ENCODE measurements at places on chromosomes 16 and 17.
A peak's percentile ranks its signal among the peaks of the same experiment; 100 is the strongest.

DNA sequence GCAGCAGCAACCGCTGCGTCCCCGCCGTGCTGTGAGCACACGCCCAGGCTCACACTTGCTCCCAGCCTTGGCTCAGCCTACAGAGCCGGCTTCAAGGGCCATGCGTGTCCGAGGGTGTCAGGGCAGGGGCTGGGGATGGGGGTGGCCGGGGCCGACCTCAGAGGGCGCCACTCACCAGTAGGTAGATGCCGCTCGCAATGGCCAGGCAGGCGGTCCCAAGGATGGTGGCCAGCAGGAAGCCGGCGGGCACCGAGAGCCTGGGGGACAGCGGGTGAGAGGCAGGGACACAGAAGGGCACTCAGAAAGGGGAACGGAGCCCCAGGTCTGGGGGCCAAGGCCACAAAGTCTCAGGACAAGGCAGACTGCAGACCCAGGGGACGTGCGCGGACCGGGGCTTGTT, 4.9 kb downstream of the CYBA start:
- DNase-seq = no peak

DNA sequence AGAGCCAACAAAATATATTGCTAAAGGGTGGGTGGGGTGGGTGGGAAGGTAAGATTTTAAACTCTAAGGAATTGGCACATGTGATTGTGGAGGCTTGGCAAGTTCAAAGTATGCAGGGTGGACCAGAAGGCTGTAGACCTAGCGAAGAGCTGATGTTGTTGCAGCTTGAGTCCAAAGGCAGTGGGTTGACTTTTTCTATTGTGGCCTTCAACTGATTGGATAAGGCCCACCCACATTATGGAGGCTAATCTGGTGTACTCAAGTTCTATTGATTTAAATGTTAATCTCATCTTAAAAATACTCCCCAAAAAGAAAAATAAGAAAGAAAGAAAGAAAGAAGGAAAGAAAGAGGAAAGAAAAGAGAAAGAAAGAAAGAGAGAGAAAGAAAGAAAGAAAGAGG, 22.4 kb downstream of the ZNF200 start:
- no peak for DNase-seq

GRCh38 chr16:67959536-67960329, 8.7 kb downstream of the SLC12A4 start:
- DNase-seq = no peak

GRCh38 chr17:3974138-3974687, 10.0 kb upstream of the ATP2A3 start:
- DNase-seq = no peak

GRCh38 chr17:34393401-34393800, 30.4 kb upstream of the CCL1 start:
- no peak for DNase-seq

- no peak for DNase-seq
Measured at GRCh38 chr16:16021020-16021419, 71.6 kb downstream of the ABCC1 start.

- peak; percentile 66 for DNase-seq
Measured at GRCh38 chr17:67378454-67379250, 1.6 kb downstream of the PITPNC1 start.

- peak; percentile 49 for DNase-seq
Measured at GRCh38 chr17:78970834-78971755, 8.6 kb downstream of the LGALS3BP start.

- peak; percentile 45 for DNase-seq
Measured at GRCh38 chr17:58352596-58353388, 791 bp upstream of the SUPT4H1 start.

DNA sequence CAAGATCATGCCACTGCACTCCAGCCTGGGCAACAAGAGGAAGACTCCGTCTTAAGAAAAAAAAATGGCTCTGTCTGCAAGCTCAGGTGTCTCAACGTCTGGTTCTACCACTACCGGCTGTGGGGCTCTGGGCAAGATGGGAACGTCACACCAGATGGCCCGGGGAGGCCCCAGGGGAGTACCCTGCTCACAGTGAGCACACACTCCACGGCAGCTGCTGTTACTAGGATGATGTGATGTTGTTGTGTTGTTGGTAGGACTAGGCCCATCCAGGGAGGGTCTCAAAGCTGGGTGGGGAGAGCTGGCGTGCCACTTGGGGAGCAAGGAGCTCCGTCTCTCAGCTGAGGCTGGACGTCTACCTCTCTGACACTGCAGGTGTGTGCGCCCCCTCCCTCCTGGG, 9.4 kb upstream of the NPTX1 start:
- DNase-seq = no peak

- no peak for DNase-seq
Measured at GRCh38 chr16:9850817-9851216, 331.4 kb downstream of the GRIN2A start.

GRCh38 chr16:18803569-18804462, 2.5 kb upstream of the ARL6IP1 start:
- peak; percentile 6 for DNase-seq

- no peak for DNase-seq
Measured at GRCh38 chr16:11254913-11255736, 879 bp downstream of the SOCS1 start.

DNA sequence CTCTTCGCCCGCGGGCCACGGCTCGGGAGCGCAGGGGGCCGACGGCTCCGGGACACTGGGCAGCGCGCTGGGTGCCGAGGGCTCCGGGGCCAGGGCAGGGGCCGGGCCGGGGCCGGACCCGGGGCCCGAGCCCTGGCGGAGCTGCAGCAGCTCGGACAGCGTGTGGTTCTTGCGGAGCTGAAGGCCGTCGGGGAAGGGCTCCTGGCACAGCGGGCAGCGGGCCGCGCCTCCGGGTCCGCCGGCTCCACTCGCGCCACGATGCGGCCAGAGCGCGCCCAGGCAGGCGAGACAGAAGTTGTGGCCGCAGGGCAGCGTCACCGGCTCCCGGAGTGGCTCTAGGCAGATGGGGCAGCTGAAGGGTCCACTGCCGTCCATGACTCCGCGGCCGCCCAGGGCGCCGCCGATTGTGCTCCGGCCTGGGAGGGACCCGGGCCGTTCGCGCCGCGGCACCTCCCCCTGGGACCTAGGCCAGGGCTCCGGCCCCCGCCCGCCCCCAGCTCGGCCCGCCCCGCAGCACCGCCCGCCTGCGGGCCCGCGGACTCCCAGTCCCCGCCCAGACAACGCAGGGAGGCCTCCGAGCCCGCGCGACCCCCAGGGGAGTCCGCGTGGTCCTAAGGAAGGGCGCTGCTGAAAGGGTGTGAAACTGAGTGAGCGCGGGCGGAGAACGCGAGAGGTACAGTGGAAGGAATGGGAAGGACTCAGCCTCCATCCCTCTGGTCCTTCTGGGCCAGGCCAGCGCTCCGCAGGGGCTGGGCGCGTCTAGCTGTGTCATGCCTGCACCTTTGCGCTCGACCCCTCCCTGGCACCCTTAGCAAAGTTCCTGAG, at the start of gene TRIM47:
TRIM47 (minus strand) TSS at position 408 of the 825 bp plus-strand sequence; CDS start at position 375, 33 bp downstream.
- DNase-seq = peak; percentile 70

DNA sequence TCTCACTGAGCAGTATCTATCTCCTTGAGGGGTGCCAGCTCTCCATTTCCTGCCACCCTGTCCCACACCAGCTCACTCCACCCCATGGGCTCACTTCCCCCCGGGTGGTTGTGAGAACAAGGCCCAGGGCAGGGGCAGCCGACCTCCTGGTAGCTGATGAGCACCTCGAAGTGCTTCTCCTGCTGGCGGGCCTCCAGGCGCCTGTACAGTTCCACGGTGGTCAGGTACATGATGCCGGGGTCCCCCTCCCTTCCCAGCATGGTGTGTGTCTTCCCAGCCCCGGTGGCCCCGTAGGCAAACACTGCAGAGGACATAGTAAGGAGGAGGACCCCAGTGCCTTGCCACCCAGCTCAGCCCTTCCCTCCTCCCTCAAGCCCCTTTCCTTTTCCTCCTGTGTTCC, 12.5 kb downstream of the KIF18B start:
- DNase-seq = no peak

- no peak for DNase-seq
Measured at GRCh38 chr16:1003391-1004347, 22.1 kb downstream of the SOX8 start.

GRCh38 chr17:4199818-4200402, 56.9 kb downstream of the CYB5D2 start:
- DNase-seq = no peak

DNA sequence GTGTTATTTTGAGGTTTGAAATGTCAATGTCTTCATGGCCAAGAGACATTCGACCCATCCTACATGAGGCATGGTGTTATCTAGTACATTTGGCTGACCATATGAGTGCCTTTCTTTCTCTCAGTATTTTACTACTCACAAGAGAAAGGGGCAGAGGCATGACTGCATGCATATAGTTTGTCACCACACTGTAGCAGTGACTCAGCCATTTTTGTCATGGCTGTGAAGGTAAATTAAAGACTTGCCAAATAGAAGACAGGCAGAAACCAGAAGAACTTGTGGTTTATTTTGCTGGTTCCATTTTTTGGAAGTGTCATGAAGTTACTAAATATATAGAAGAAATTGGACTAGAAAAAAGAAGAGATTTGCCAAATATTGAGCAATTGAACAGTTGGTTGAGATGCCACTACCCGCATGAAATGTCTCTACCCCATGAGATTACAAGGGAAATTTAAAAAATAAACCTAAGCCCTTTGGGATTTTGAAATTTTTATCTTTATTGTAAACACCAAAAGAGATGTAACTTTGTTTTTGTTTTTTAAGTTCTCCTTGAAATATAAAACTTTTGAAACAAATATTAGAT, 170.3 kb downstream of the CHD9 start:
- DNase-seq = no peak

DNA sequence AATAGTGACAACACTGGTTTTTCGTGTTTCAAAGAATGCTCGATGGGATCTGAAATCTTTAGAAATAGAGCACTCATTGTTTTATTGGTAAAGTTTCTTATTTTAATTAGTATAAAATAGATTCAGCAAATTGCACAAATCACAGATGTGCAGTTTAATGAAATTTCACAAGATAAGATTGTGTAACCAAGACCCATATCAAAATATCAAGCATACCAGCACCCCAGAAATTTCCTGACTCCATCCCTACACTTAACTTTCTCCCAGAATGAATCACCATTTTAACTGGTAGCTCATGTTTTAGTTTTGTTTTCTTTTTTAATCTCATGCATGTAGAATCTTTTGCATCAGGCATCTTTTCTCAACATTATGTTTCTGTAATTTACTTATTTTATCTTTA, 185.9 kb downstream of the KCNJ2 start:
- DNase-seq = no peak

DNA sequence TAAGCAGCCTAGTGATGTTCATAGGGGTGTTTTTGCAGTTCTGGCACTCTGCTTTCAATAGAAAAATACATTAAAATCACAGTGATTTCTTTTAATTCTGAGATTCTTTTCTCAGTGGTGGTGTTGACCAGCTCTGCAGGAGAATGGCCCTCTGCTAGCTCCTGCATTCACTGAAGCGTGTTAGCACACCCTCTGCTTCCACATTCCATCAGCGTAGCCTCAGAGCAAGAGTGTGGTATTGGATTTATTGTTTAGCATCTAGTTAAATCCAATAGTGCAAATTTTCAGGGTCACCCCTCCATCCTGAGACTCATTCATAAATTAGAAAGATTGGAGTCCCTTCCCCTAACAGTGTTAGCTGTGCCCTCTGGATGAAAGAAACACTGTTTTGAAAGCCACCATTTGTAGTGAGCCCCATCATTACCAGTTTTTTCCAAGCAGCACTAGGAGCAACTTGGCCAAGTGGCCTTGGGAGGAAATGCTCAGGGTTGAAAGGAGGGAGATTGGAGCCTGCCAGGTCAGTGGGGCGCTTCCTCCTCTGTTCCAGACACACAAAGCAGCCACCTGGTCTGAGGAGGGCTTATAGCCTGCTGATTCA, 45.7 kb downstream of the B9D1 start:
- DNase-seq = no peak

GRCh38 chr16:68642436-68643101, 2.5 kb upstream of the CDH3 start:
- no peak for DNase-seq

GRCh38 chr16:55078153-55078552, 147.5 kb downstream of the IRX5 start:
- no peak for DNase-seq

GRCh38 chr16:70695331-70696070, 9.6 kb upstream of the MTSS2 start:
- DNase-seq = peak; percentile 73

DNA sequence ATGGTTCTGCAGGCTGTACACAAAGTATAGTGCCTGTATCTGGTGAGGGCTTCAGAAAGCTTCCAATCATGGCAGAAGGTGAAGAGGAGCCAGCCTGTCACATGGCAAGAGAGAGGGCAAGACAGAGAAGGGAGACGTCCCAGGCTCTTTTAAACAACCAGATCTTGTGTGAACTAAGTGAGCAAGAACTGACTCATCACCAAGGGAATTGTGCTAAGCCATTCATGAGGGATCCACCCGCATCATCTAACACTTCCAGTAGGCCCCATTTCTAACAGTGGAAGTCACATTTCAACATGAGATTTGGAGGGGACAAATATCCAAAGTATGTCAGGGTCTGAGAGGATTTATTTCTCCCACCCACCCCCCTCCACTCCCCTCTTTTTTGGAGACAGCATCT, 56.2 kb upstream of the ELAC2 start:
- DNase-seq = no peak

- no peak for DNase-seq
Measured at GRCh38 chr17:69677130-69677529, 262.6 kb downstream of the MAP2K6 start.

DNA sequence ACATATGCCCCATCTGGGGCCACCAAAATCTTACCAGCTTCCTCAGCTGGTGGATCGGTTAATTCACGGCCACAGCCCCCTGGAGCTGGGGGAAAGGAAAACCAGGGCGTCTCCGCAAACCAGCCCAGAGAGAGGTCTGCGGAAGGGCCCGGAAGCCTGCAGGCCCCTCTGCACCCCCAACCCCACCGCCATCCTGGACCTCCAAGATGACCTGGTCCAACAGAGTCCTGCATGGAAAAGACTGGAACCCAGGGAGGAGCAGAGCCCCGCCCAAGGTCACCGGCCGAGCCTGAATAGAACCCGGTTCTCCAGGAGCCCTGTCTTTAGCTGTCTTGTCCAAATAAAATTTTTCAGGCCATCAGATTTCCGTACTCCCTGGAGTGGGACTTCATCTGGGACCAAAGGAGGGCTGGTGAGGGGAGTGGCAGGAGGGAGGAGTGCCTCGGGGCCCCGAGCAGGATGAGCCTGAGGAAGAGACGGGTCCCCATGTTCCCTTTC, 37.4 kb upstream of the NDRG4 start:
- DNase-seq = no peak
